ENCODE measurements at places on chromosomes 6 and 20.
A peak's percentile ranks its signal among the peaks of the same experiment; 100 is the strongest.

DNA sequence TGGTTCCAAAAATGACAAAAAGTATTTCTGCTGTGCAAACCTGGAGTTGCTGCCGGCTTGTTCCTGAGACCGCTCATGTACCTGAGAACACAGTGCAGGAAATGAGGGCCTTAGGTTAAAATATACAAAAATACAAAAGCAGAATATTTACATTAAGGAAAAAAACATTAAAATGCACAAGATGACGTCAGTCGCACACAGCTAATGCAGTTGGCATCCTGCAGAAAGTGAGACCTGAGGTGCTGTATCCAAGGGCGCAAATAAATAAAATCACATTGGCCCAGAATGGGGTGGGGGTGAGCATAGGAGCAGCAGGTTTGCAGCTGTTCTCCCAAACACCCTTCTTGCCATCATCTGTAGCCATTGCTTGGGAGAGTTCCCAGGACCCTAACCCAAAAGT, 310.6 kb upstream of the BTBD3 start:
- DNase-seq, result no peak

GRCh38 chr6:20208687-20209378, 3.4 kb downstream of the MBOAT1 start:
- no peak for DNase-seq

- peak; percentile 50 for DNase-seq
Observed at GRCh38 chr6:148044261-148044751, 298.3 kb upstream of the SASH1 start.

- peak; percentile 1 for DNase-seq
Observed at GRCh38 chr6:96898241-96898851, 655 bp upstream of the NDUFAF4 start.
